ENCODE measurements at places on chromosomes 1 and 21.

- no peak for DNase-seq
These were observed 283.2 kb upstream of the LRRC7 start for GRCh38 chr1:69284508-69284907.

DNA sequence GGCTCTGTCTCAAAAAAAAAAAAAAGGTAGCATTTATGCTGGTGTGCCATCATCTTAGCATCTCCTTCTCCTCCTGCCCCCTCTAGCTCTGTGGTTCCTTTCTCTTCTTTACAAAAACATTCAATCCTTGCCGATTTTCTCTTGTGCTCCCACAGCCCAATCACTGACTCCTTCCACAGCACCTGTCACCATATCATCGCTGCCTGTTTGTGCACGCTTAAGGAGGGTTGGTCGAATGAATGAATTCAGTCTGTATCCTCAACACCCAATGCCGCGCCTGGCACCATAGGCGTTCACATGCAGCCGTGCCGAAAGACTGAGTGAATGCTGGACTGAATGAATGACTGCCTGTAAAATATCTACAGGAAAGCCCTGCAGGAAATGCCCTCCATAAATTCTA is 7.9 kb downstream of the RNU5D-1 start:
- DNase-seq, result no peak

GRCh38 chr1:227548119-227548397 is 15.3 kb upstream of the ZNF678 start:
- no peak for DNase-seq

DNA sequence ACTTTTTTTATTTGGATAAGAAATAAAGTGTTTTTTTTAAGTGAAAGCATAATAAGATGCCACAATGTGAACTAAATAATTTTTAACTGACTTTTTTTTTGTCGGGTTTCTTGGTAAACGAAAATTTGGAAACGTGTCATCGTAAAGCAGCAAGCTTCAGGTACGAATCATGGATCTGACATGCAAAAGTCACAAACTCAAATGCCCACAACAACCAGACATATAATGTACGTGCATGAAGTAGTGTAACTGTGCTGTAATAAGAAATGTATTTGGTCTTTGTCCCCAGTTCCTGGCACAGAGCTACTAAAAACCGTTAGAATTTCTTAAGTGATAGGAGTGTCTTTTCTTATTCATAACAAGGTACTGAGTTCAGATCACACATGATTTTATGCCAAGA is 44.3 kb upstream of the LRRC7 start:
- no peak for DNase-seq

Measured in cerebellum (tissue), 4 donors.